C1 segment of cervical spinal cord (tissue), 14 donors: ENCODE measurements at places on chromosomes 2 and 18.

- no peak for DNase-seq
Measured at GRCh38 chr2:117519238-117519637, 295.3 kb upstream of the DDX18 start.

GRCh38 chr2:34242763-34243123 is 643.6 kb upstream of the FAM98A start:
- DNase-seq: no peak

- DNase-seq: no peak
Measured at GRCh38 chr2:176643646-176644045, 374.4 kb downstream of the MTX2 start.

DNA sequence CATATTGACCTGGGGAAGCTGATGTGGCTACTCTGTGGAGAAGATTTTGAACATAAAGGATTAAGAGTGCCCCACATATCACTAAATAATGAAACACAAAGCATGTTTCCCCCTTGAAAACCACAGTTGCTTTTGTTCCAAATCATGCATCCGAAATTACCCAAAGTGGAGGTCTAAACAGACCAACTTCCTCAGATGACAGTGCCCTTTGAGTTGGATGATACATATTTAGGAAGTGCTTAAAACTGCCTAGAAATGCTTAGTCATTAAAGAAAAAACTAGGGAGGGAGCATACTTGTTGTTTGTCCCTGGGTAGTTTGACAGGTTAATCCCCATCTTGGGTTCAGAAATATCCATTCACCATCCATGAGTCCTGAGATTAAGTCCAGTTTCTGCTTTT is 1070.3 kb downstream of the SUCLG1 start:
- DNase-seq: no peak

DNA sequence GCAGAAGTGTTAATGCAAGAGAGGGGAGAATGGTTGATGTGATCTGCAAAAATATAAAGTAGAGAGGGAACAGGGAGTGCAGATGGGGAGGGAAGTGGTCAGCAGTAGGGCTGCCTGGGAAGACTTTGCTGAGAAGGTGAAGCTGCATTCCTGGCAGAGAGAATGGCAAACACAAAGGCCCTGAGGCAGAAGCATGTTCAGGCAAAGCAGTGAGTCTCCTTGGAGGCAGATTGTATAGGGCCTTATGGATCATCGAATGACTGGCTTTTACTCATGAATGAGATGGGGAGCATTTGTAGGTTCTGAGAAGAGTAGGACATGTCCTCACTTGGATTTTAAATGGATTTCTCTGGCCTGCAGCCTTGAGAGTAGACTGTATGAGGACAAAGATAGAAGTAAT is 9.5 kb downstream of the ITGA6 start:
- no peak for DNase-seq

DNA sequence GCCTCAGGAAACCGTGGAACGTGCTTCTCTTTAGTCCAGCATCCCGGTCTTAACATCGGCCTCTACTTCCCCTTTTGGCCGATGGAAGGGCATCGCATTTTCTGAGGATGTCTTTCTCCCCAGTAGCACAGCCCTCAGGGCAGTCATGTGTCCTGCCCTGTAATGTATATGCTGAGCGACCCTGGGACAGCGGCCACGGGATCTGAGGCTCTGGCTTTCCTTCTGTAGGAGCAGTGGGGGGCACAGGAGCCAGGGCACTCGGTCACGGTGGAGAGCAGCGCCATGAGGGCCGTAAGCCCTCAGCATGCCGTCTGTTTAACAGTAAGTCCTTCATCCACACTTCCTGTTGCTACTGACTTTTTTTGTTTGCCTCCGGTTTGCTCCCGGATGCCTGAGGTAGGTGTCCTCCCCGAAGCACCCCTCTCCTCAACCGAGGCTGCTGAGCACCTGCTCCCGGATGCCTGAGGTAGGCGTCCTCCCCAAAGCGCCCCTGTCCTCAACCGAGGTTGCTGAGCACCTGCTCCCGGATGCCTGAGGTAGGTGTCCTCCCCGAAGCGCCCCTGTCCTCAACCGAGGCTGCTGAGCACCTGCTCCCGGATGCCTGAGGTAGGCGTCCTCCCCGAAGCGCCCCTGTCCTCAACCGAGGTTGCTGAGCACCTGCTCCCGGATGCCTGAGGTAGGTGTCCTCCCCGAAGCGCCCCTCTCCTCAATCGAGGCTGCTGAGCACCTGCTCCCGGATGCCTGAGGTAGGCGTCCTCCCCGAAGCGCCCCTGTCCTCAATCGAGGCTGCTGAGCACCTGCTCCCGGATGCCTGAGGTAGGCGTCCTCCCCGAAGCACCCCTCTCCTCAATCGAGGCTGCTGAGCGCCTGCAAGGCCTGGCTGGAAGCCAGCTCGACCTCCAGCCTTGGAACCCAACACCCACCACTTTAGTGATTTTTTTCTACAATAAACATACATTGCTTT is 169.3 kb downstream of the HDAC4 start:
- no peak for DNase-seq

DNA sequence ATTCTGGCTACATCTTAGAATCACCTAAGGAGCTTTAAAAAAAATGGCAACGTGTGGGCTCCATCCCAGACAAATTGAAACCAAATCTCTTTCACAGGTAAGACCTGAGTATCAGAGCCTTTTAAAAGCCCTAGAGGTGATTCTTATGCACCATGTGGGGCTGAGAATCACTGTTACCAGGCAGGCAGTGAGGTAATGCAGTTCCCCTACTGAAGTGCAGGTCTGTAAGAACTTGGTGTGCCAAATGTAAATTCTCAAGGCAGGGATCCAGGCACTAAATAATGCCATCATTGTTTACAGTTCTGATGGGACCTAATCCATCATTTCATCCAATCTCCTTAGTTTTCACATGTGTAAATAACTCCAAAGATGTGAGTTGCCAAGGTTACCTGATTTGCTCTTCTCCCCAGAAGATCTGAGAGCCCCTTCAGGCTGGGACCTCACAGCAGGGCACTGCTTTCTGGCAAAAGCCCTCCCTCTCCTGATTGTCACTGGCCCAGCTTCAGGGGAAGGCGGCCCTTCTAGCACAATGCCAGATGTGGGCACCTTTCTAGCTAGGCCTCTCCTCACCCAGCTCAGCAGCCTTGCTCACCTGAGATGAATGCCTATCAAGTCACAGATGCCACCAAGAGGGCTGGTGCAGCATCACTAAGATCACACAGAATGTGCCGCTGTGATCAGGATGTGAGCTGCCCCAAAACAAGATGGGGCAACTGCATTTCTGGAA is 73.6 kb upstream of the RGPD5 start:
- no peak for DNase-seq

DNA sequence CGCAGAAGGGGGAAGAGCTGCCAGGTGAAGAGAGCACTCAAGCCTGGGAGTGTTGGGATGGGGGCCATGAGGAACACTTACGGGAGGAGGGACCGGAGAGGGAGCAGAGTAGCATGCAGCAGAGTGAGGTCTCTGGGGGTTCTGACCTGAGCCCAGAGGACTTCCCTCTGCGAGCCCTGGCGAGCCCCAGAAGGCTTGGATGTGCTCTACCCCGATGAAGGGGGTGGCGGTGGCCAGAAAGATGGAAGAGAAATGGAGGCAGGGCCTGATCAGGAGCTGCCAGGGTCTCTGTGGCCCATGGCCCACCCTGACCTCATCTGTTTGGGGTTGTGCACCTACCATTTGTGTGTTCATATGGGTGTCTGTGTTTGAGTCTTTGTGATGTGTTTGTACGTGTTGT is 42.0 kb downstream of the CROCC2 start:
- DNase-seq: no peak

DNA sequence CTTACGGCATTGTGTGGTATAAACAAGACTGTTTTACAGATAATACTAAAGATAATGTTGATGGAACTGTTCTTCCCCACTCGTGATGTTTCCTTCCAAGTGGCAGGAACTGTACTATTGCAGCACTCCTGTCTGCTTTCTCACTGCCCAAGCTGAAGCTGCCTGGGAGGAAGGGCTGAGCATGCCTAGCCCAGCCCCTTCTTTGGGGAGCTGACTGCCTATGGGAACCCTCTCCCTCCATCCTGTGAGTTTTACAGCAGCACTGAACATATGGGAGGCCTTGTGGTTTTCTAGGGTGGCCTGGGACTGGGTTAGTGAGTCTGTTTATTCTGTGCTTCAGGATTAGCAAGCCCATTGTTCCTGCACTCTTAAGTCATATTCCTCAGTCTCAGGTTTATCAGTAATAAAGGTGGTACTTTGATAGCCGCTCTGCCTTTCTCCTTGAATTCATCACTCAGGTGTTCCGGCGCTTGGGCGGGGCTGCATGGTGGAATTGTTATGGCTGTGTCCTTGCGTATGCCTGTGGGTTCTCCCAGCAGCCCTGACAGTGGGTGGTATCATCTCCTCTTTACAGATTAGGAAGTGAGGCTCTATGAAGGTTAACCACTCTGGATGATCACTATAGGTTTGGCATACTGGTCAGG is 379.7 kb downstream of the PTPRM start:
- DNase-seq: no peak

DNA sequence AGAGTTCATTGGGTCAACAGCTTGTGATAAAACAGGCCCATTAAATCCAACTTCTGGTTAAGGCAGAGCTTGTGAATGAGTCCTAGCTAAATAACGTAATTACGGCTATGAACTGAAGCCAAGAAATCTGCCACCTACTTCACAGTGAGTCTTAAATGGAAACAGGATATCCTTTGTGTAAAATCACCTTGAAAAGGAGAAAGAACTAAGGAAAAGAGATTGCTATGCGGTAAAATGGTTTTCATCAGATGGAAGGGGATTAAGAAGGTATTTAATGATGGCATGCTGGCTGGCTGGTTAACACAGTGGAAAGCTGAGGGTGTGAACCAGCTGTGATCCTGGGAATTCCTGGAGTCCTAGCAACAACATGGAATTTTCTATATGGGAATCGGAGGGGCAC is 156.6 kb downstream of the DOK6 start:
- DNase-seq: no peak

DNA sequence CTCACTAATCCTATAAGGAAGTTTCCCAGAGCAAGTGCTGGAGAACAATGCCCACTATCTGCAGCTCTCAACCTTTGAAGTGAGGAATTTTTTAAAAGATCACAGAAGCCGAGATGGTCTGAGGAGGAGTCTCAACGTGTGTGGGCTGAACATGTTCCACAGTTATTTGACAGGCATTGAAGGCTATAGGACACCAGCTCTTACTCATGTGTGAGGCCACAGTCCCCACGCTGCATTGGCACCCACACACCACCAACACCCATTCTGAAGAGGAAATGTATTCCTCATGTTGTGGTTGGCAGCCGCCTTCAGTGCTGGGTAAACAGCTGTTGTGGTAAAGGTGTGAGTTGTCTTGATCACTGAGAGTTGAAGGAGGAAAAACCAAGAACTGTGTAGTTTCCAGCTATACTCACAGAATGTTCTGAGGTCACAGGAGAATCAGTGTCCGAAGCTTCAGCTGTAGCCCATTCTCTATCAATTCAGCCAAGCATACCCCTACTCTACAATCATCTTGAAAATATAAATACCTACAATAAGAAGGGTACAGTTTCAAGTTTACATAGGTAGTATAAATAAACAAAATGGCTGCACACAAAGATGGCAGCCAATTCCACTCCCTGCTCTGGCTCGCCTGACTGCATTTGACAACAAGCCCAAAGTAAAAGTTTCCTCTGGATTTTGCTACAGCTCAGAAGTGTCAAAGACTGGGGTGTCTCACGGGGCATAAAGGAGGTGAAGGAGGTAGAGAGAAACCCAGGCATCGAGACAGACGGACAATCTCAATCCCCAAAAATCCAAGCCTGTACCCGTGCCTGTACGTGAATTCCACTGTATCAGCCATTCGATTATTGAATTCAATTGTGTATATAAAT is 12.1 kb downstream of the CD226 start:
- DNase-seq: no peak

DNA sequence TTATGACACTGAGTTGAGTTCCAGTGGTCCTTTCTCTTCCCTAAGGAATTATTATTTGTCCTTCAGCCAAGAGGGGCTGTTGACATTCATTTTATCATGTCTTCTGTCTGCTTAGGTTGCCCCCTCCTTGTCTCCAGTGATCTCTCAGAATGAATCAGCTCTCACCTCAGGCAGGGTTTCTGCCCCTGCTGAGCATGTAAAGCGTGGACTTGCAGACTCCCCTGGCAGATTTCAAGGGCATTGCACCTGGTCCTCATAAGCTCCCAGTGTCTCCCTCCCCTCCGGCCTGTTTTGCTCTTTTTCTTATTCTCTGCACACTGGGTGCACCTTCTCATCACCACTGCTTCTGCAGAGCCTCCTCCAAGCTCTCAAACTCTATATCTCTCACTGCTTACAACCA is 188.4 kb downstream of the KCNS3 start:
- no peak for DNase-seq

DNA sequence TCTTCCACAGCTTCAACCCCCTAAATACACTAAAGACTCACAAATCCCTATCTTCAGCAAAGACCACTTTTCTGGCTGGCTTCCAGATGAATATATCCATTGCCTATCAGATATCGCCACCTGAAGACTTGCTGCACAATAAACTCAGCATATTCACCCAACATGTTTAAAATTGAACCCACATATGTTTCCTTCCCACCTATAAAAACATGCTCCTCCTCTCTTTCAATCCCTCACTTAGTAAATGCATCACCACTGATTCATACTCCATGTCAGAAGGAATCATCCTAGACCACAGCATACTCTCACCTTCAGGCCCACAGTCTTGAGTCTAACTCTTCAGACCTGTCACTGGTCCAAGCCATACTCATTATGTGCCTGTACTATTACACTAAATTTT is 5.3 kb downstream of the SPC25 start:
- no peak for DNase-seq

- no peak for DNase-seq
Measured at GRCh38 chr2:15633971-15634346, 42.3 kb downstream of the DDX1 start.

GRCh38 chr18:36348971-36349417 is 51.5 kb downstream of the FHOD3 start:
- no peak for DNase-seq

DNA sequence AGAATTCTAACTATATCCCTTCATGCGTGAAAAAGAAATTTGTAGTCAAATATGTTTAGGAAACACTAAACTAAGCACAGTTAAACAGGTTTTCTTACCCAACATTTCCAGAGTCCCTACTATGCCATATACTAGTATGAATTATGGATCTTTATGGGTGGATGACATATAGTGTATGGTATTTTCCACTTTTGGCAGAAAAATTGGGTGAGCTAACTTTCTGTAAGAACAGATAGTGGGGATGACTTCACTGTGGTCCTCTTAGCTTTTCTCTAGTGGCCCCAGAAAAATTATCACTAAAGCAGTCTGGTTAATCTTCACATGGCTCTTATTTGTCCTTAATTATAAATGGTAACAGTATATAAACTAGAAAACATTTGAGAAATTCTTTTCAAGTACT is 240.0 kb upstream of the GULP1 start:
- no peak for DNase-seq

DNA sequence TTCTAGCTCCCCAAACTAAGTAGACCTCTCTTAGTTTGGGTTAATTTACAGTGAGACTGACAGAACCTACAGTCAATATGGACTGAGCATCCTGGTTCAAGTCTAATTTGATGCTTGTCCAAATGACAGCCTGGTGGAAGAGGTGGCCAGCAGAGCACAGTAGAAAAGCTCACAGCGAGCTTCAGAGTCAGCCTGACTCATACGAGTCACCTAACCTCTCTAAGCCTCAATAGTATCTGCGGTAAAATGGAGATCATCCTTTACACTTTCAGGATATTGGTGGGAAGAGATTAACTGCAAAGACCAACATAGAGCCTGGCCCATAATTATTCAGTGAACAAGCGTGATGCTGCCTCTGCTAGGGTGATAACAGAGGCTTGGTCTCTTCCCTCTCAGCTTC is 54.5 kb downstream of the DOCK10 start:
- no peak for DNase-seq
